ENCODE measurements at places on chromosomes 1 and 21.

DNA sequence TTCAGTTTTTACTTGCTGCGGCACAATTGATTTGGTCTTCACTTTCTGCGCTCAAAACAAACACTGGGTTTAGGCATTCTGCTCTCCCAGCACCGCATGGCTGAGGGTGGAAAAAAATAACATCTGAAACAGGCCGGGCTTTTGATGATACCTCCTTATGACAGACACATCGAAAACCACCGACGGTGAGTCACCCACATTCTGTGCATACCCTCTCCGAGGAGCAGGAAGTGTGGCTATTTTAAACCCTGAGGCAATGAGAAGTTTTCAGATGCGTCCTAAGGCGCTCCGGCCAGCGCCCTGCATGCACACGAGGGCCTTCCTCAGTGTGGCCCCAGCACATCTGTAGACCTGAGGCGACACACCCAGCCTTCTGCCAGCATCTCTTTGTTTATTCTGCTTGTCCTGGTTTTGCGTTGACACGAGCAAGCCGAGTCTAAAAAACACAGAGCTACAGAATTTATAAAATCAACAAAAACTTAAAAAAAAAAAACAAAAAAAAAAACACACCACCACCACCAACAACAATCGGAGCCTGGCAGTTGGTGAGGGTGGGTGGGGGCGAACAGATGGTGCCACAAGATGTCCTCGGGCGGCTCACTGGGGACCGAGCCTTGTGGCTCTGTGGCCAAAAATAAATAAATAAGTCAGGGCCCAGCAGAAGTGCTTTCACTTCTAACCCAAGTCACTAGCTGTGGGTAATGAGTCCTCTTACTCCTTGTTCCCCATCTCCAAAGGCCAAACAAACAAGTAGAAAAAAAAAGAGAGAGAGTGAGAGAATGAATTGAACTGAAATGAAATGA is 162.6 kb upstream of the IRF2BP2 start:
- H3K27ac ChIP-seq = peak overlapping the region; percentile 62
- no peaks in the 10 kb centered on the region for H3K4me1 ChIP-seq
- no peak overlapping the region for H3K4me3 ChIP-seq
- peak; percentile 93 for DNase-seq

GRCh38 chr1:242089911-242090310 is 91.0 kb upstream of the MAP1LC3C start:
- H3K27me3 ChIP-seq = no peaks in the 10 kb centered on the region
- no peak overlapping the region for H3K4me3 ChIP-seq

DNA sequence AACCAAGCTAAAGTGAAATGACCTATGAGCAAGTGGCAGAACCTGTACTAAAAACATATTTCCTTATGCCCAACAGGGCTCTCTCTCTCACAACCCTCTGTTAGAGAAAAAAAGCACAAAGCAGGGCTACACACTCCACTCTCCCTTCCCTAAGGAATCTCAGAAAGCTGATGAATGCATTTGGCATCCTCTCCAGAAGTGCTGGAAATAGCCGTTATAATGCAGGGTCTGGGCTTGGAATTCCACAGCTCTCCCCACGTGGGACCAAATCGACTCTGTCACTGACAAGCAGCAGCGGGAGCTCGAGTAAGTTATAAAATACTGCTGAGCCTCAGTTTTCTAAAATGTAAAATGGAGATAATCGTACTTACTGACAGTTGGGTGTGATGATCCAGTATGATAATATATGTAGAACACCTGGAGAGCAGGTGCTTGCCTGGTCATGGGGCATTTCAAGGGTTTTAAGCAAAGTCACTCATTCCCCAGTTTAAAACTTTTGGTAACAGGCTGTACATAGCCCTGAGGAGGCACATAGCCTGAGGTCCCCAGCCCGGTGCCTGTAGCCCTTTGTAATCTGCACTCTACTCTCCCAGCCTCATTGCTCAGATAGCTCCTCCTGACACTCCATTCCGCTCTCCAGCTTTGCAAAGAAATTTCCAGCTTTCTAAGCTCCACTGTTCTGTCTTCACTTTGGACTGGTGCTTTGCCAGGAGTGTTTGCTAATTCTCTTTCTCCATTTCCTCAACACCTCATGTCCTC is 175.6 kb upstream of the DAB1 start:
- H3K27ac ChIP-seq = no peak overlapping the region
- DNase-seq = peak; percentile 47
- no peaks in the 10 kb centered on the region for H3K4me1 ChIP-seq

DNA sequence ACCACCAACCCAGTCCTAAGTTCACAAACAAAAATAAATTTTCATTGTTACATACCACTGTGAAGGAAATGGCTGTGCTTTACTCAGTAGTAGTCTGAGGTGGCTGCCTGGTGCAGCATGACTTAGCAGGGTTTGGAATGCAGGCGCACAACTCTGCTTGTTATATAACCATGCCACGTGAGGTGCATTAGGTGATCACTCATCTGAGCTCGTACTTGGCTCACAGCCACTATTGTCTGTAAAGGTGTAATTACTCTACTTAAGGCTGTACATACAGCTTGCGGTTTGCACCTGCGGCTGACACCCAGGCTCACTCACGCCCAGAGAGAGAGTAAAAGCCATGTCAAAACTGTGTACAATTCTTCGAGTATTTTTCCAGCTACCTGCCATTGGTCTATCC is 599.4 kb downstream of the LTN1 start:
- no peak overlapping the region for H3K4me3 ChIP-seq
- H3K4me1 ChIP-seq = no peaks in the 10 kb centered on the region
- no peak for DNase-seq
